ENCODE measurements at places on chromosomes 7 and 10. TPM values are rescaled to one million over a fixed set of nuclear protein-coding genes. Genes with fewer than 3 reads are reported as not detected.

DEPP1 gene
- polyA plus RNA-seq = 4.5 TPM

NEUROG3 gene
- 0.55 TPM for polyA plus RNA-seq

GIMAP8 gene
- polyA plus RNA-seq = not detected

NEBL gene
- 4.7 TPM for polyA plus RNA-seq

ACHE gene
- 1.4 TPM for polyA plus RNA-seq

ENO4 gene
- polyA plus RNA-seq = 0.33 TPM

PLAC9 gene
- 12.9 TPM for polyA plus RNA-seq

ACTR3C gene
- 1.5 TPM for polyA plus RNA-seq

All from H1 (cell line).